ENCODE measurements at places on chromosomes 11 and 22.
A peak's percentile ranks its signal among the peaks of the same experiment; 100 is the strongest.

DNA sequence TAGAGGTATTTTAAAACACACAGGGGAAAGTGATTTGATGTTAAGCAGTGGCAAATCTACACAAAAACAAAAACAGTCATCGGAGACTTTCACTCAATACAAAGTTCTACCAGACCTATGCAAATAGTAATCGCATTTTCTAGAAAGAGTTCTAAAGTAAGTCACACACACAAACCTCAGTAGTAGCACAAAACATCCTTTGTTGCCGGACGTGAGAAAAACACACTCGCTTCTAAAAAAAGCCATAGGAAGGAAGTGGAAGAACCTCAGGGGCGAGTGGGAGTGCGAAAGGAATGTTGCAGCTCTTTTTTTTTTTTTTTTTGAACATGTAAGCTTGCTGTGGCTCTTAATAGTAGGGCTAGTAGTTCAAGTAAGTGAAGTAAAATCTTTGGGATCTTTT lies 88.9 kb downstream of the MAML2 start:
- DNase-seq, result no peak
- no peak overlapping the region for H3K4me3 ChIP-seq
- H3K27me3 ChIP-seq, result no peaks in the 10 kb centered on the region
- no peaks in the 10 kb centered on the region for H3K36me3 ChIP-seq
- H3K27ac ChIP-seq, result no peak overlapping the region
- no peaks in the 10 kb centered on the region for H3K4me1 ChIP-seq

DNA sequence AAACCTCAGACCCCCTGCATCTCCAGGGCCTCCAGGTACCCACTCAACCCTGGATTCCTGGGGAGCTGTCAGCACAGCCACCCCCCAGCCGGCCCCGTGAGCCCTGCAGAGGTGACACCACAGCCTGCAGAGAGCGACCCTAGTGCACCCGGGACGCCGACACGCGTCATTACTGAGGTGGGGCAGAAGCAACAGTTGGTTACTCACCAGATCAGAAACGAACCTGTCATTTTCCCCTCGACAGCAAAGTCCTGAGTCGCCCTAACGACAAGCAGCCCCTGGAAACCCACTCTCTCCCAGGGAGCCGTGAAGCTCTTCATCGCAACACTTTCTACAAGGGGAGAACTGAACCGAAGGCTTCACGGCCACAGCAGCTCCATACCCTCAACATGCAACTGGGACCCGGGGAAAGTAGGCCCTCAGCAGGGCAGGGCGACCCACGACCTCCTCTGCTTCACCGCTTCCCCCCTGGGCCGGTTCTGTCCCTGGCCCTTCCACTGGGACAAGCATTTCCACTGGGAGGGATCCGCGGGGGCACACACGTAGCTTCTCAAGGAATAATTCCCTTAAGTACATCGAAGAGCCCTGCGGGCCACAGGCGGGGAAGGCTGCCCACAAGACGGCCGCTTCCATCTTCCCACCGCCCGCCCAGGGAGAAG lies 1.6 kb downstream of the BRD1 start:
- peaks cover 20% of the 10 kb centered on the region for H3K4me1 ChIP-seq
- peak overlapping the region; percentile 45 for H3K4me3 ChIP-seq
- H3K36me3 ChIP-seq, result no peaks in the 10 kb centered on the region
- DNase-seq, result no peak
- H3K27me3 ChIP-seq, result no peaks in the 10 kb centered on the region

DNA sequence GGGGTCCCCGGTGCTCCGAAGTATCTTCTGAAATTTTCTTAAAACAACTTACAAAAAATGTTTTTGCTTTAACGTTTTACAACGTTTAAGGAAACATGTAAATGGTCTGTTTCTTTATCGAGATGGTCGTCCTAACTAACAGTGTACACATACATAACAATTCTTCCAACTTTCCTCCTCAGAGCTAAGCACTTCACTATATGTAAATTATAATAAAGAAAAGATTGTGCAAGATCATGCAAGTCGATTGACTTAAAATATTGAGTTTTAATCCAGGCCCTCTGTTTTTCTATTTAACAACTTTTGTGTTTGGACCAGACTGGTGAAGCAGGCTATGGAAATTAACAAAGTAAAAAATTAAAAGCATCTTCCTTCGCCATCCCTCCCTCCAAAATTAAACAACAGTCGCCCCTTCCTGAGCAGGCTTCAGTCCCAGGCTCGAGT lies 4.9 kb downstream of the ALX4 start:
- peaks cover 14% of the 10 kb centered on the region for H3K4me1 ChIP-seq
- no peaks in the 10 kb centered on the region for H3K27me3 ChIP-seq
- no peaks in the 10 kb centered on the region for H3K36me3 ChIP-seq

DNA sequence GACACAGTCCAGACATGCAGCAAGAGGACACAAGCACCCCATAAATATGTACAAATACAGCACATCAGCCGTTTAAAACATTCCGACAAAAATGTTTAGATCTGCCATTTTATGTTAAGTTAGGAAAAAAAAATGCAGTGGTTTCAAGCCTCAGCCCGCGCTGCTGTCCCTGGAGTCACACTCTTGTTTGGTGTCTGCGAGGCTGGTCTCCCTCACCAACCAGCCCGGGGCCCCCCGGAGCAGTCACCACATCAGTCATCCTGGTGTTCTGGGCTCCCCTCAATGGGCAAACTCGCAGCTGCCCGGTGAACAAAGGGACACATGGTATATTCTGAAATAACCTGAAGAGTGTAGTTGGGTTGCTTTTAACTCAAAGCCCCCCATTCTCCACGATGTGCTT lies 1022.2 kb downstream of the BRD1 start:
- no peak for DNase-seq
- no peaks in the 10 kb centered on the region for H3K36me3 ChIP-seq
- no peak overlapping the region for H3K4me3 ChIP-seq
- H3K27me3 ChIP-seq, result no peaks in the 10 kb centered on the region
- no peak overlapping the region for H3K27ac ChIP-seq
- no peaks in the 10 kb centered on the region for H3K4me1 ChIP-seq

DNA sequence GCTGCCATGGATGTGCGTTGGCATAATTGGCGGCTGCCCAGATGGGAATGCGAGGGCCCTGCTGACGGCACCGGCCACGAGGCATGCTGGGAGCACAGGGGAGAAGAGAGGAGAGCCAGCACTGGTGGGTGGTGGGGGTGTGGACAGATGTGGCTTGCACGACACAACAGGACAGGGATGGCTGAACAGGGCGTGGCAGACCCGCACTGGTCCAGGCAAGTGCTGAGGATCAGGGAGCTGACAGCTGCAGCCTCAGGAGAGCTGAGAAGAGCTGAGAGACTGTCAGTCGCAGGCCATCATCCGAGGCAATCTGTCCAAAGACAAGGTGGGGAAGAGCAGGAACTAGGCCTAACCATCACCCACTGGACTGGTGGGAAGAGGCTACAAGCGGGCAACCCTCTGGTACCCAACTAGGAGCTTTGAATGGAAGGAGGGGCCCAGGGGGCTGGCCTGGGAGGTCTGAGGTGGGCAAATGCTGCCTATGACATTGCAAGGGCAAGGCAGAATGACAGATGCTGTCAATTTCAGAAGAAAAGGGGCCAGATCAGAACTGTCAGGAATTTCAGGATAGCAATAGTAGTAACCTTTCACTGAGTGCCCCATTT lies 2.4 kb downstream of the GNB1L start:
- H3K4me1 ChIP-seq, result no peaks in the 10 kb centered on the region
- no peaks in the 10 kb centered on the region for H3K27me3 ChIP-seq
- no peak overlapping the region for H3K27ac ChIP-seq
- H3K4me3 ChIP-seq, result no peak overlapping the region
- DNase-seq, result no peak
- no peaks in the 10 kb centered on the region for H3K36me3 ChIP-seq

DNA sequence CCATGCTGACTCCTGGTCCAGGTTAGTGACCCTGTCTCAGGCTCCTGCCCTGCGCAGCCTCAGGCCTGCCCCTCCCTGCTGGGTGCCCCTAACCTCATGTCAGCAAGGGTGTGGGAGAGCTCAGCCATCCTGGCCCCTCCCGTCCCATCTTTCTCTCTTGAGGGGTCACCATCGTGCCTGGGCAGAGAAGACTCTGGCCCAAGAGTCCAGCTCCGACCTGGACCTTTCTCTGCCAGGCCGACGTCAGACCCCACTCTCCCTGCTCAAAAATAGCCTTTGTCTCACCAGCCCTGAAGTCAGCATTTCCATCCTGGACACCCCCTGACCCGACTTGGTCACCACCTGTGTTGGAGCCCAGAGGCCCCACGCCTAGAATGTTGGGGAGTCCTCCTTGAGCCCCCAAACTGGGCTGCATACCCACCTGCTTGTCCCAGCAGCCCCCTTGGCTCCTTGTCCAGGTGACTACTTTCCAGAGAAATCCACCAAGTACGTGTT lies 4.9 kb downstream of the SCGB1C1 start:
- no peaks in the 10 kb centered on the region for H3K4me1 ChIP-seq
- no peak for DNase-seq
- H3K4me3 ChIP-seq, result no peak overlapping the region

DNA sequence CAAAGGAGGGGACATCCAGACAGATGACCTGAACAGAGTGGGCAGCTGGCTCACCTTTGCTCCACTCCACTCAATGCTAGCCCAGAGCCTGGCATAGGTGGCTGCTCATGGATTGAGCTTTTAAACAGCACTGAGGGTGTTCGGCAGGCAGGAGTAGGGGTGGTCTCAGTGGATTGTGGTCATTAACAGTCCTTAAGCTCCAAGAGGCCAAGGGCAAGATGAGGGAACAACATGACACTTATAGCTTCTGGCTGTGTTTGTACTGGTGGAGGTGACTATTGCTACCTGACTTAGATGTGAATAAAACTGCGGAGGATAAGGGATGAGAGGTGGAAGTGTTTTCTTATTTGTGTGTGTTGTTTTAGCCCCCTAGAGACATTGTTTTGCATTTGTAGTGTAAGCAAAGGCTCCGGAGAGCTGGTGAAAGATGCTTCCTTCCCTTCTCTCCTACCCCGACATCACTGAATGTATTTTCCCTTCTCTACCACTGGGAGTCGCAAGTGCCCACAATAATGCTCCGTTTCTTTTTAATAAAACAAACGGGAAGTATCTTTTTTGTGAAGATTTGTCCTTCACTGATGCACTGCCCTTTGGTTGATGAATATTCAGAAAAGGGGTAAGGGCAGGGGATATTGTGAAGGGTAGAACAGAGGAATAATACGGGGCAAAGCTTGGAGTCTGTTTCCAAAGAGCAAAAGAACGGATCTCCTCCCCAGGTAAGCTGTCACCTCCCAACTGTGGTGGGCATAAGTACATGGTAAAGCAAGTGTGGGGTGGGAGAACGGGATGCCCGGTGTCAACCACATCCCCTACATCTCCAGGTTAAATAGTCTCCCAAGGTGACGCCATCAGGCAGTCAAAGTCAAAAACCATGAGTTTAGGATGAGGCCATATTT lies 27.5 kb upstream of the MTNR1B start:
- no peak for DNase-seq
- no peak overlapping the region for H3K4me3 ChIP-seq
- H3K27me3 ChIP-seq, result no peaks in the 10 kb centered on the region
- H3K27ac ChIP-seq, result no peak overlapping the region
- no peaks in the 10 kb centered on the region for H3K4me1 ChIP-seq
